ENCODE measurements at places on chromosomes 2 and 18. TPM values are rescaled to one million over a fixed set of nuclear protein-coding genes. Genes with fewer than 3 reads are reported as not detected.

MARCO gene
- total RNA-seq = 0.11 TPM

VPS4B gene
- 20.9 TPM for total RNA-seq

FKBP1B gene
- 9.4 TPM for total RNA-seq

RGPD4 gene
- total RNA-seq = 0.07 TPM

ARHGAP15 gene
- not detected for total RNA-seq
